Gastroesophageal sphincter (tissue), 4 donors: ENCODE measurements at places on chromosomes 2 and 18.

GRCh38 chr2:20218331-20219320, 6.3 kb downstream of the SDC1 start:
- ATAC-seq, result no peak

GRCh38 chr18:46756559-46757201, at the start of gene ST8SIA5:
ST8SIA5 (minus strand) TSS chr18:46757053; CDS start chr18:46756508, 545 bp downstream.
- no peak for ATAC-seq

GRCh38 chr2:114218383-114218782, 224.1 kb upstream of the DPP10 start:
- no peak for ATAC-seq

DNA sequence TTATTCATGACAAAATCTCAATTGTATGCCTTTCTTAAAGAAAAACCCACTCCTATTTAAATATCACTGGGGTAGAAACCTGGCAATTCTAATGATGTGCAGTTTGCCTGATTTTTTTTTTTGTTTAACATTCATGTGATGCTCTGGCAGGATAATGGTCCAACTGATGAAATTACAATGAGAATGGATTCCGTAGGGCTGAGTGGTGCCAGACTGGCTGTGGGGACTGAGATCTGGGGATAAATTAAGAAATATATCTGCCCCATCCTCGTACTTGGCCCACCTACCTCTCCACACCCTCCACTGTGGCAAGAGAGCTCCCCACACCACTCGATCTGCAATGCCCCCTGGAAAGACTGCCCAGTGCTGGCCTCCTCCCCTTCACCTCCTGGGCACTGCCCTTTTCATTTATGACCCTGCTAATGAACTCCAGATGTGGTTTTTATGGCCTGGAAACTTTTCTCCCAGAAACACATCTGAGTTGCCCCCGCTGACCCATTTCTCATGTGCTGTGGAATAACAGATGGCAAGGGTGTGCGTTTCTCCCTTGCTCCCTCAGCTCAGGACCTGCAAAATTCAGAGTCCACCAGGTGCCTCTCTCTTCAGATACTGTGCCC, 33.0 kb upstream of the RPL37A start:
- no peak for ATAC-seq

DNA sequence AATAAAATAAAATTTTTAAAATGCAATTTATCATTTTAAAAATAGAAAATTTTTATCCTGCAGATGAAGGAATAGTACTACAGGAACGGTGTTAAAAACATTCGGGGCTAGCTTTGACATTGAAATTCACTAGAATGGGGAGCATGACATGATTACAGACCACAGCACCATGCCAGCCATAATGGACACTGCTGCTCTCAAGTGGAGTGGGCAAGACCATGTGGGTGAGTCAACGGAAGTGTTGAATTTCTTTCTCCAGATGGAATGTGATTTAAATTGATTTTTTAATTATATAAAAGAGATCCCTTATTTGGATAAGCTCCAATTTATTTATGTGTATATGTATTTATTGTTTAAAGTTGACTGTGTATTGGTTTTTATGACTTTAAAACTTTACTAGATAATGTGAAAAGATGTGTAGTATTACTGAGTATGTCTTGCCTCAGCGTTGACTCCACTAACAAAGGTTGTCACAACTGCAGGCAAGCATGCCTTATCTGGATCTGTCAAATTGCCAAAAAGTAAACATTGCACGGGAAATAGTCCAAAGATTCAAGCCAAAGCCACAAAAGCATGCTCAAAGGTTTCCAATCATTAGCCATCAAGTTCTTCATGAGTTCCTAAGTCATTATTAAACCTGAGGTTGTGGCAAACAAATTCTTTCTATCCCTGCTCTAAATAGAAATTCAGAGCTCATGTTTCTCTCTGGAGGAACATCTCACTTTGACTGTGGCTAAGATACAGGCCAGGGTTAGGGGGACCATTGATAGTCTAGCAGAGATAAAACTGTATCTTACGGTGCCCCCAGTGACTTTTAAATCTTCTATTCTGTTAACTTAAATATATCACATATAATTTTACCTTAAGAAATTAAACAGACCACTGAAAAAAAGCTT, 536.9 kb downstream of the TMX3 start:
- no peak for ATAC-seq

GRCh38 chr2:64655873-64656272, 2.2 kb upstream of the SERTAD2 start:
- ATAC-seq, result no peak

- ATAC-seq, result no peak
Measured at GRCh38 chr2:132280912-132281311, 119.2 kb upstream of the ANKRD30BL start.

DNA sequence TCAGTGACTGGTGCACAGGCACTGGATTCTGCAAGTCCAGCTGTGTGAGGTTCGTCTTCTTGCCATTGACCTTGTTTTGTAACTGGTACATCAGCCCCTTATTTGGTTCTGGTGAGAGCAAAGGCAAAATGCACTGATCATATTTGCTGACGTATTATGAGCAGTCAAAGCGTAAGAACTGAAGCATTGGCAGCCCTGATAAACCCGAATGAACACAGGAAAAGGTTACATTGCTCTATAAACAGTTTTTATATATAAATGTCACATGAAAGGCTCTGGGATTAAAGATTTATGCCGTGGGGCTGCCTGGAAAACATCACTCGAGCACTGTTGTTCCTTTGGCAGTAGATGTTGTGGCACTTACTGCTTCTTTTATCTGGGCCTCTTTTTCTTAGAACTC, 167.9 kb downstream of the IRS1 start:
- peak; percentile 71 for ATAC-seq
